AG08396 (cell line): ENCODE measurements at places on chromosomes 12 and 14.

DNA sequence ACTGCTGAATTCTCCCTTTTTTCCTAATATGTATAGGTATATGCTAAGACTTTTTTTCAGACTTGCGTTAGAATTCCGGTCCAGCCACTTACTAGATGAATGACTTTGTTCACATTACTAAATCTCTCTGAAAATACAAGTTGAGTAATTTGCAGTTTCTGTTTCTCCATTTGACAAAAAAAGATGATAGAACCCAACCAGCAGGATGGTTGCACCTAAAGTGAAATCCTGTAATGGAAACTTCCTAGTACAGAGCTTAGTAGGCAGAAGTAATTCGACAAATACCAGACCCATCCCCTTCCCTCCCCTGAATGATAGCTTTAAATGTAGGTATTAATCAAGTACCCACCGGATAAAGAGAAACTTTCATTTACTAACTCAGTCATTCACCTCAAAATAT lies 113.6 kb upstream of the RAP1B start:
- DNase-seq = no peak

- no peak for DNase-seq
Observed at GRCh38 chr14:72920008-72920407, 6.3 kb upstream of the DCAF4 start.

DNA sequence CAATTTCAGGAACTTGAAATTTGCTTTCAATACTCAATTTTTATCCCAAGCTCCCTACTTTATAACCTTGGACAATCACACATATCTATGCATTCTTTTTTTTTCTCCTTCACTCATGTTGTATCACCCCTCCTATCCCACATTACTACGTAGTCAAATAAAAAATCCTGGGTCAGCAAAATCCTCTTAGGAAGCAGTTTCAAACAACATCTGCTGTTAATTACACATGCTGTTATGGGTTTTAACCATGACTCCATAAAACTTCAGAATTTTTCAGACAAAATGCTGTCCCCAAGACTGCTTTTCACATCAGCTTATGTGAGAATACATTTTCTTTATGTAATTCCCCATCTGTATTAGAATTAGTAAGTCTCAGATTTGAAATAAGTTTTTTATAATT lies 61.7 kb downstream of the LRFN5 start:
- no peak for DNase-seq

- DNase-seq = peak; percentile 8
Observed at GRCh38 chr14:105091054-105091516, 25.9 kb upstream of the GPR132 start.

DNA sequence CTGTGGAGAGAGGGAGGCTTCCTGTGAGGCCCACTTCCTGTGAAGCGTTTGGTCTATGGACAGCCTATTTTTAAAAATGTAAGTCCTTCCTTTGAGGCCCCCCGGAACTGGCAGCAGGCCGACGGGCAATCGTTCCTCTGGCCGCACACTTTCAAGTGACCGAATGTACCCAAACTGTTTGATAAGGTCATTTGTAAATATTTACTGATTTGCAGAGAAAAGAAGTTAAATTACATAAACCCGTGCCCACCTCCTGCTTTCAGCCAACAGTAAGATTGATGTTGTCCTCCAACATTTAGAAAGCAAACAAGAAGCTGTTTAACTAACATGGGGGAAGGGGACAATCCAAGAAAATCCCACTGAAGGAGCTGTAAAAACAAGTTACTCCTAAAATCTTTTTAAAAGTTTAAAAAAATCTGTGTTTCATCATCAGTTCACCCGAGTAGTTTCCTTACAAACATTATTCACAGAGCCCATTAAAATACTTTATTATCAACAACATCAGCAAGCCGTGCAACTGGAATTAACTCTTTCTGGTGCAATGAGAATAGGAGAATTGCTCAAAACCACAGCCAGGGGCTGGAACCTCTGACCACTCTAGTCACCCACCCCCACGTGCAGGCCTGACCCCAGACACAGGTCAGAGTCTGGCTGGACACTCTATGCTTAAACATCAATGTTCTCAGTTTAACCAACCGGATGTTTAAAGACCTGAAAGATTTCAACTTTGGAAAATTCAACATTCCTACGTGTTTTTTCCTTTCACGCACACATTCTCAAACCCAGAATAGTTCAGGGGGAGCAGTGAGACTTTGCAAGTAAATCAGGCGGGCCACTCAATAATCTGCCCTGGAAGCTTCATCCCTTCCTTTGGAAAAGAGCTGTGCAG lies 65.3 kb downstream of the FOXN3 start:
- no peak for DNase-seq

DNA sequence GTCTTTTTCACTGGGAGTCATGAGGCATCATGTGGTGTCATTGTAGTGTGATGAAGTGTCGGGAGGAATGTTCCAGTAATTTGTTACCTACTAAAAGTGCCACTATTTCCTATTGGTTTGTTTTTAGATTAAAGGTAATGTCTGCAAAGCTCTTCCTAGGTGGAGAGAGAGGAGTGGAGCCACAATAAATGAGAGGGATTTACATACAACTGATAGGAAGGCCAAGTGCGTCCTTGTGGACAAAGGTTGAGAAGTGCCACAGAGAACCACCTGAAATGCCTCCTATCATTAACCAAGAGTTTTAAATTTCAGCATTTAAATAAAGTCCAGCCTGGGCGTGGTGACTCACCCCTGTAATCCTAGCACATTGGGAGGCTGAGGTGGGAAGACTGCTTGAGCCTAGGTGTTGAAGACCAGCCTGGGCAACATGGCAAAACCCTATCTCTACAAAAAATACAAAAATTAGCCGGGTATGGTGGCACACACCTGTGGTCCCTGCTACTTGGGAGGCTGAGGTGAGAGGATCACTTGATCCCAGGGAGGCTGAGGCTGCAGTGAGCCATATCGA lies 2.5 kb upstream of the SNX6 start:
- DNase-seq = no peak

GRCh38 chr12:121099779-121100178 lies 32.9 kb upstream of the P2RX7 start:
- no peak for DNase-seq

GRCh38 chr12:99135376-99135775 lies 490.3 kb downstream of the APAF1 start:
- DNase-seq = no peak

GRCh38 chr14:50792051-50792477 lies 38.9 kb downstream of the NIN start:
- no peak for DNase-seq

GRCh38 chr12:112140728-112141127 lies 15.4 kb downstream of the TRAFD1 start:
- no peak for DNase-seq

- no peak for DNase-seq
Observed at GRCh38 chr14:51735851-51736250, 84.1 kb downstream of the FRMD6 start.

DNA sequence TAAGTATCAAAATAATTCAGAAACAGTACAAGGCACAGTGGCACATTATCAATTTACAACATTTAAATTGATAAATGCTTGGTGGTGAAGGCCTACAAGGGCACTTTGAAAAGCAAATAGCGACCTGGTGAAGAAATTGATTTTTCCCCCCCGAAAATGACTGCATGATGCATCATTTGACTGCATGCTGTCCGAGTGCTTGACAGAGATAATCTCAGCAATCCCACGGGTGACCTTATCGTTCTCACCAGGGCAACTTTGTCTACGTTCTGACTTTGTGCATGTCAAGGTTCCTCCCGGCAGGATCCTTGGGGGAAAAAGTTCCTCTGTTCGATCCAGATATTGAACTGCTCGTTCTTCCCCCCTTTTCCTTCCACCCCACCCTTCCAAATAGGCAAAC lies 384.8 kb downstream of the EGLN3 start:
- no peak for DNase-seq

DNA sequence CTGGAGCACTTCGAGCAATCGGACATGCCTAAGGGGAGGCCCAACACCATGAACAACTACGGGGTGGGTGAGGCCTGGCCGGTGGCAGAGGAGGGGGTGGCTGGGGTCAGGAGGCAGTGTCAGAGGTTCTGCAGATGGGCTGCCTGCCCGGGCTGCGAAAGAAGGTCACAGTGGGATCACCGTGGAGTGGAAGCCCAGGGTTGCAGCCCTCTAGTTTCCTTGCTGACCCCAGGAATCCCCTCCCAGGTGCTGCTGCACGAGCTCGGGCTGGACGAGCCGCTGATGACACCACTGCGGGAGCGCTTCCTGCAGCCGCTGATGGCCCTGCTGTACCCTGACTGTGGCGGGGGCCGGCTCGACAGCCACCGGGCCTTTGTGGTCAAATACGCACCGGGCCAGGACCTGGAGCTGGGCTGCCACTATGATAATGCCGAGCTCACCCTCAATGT lies 1.9 kb upstream of the ARL6IP4 start:
- DNase-seq = no peak

DNA sequence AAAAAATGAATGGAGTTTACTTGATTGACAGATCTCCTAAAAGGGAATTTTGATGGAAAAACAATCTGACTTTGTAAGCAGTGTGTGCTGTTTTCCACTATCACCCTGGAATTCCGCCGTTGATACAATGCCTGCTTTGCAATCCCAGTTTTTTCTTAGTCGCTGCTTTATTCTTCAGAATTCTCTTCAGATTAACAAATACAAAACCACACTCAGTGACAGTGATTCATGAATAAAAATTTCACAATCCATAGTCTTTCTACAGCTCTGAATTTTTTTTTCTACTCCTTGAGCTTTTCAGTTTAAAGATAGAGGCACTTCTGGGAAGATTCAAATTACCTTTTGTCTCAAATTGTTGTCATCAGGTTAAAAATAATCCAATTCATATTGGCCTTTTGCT lies 44.6 kb upstream of the KITLG start:
- DNase-seq = no peak

- DNase-seq = no peak
Observed at GRCh38 chr12:52686063-52686462, 5.9 kb upstream of the KRT1 start.

- DNase-seq = no peak
Observed at GRCh38 chr12:10241290-10241689, 28.6 kb downstream of the GABARAPL1 start.

GRCh38 chr12:129727100-129727499 lies 176.7 kb downstream of the TMEM132D start:
- DNase-seq = no peak

GRCh38 chr14:21275261-21275858 lies 4.5 kb upstream of the RPGRIP1 start:
- DNase-seq = no peak

- no peak for DNase-seq
Observed at GRCh38 chr12:93738199-93739058, 61.3 kb downstream of the CRADD start.

- no peak for DNase-seq
Observed at GRCh38 chr14:101103321-101103901, 199.9 kb upstream of the RTL1 start.

GRCh38 chr14:62015945-62016344 lies 253.7 kb downstream of the SNAPC1 start:
- no peak for DNase-seq

DNA sequence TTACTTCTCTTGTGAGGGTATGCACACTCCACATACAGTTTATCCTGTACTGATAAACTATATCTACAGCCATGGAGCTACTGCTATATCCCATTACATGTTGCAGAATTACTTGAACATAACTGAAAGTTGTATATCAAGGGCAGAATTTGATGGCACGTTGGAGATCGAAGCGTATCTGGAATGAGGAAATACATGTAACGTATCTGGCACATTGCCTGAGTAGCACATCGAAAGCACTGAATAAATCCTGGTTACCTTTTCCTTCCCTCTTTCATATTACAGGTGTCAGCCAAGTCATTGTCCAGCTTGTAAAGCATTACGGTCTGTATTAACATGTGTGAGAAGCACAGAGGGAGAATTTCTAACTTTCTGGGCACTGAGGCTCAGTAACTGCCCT lies 42.1 kb upstream of the LIN7A start:
- DNase-seq = no peak

DNA sequence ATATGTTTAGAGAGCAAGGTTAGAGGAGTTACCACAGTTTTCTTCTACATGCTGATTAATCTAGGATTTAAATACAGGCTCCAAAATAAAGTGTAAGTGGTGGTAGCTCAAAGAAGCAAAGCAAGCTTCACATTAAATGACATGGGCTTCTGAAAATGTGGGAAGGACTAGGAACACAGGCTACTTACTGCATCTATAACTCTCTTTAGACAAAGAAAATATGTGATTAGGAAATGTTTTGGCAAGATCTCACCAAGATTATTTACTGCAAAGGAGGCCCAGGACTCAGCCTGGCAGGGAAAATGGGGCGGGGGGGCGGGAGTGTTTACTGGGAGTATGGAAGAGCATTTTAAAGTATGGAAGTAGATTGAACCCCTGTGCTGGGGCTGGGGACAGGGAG lies 39.4 kb downstream of the ETV6 start:
- no peak for DNase-seq

DNA sequence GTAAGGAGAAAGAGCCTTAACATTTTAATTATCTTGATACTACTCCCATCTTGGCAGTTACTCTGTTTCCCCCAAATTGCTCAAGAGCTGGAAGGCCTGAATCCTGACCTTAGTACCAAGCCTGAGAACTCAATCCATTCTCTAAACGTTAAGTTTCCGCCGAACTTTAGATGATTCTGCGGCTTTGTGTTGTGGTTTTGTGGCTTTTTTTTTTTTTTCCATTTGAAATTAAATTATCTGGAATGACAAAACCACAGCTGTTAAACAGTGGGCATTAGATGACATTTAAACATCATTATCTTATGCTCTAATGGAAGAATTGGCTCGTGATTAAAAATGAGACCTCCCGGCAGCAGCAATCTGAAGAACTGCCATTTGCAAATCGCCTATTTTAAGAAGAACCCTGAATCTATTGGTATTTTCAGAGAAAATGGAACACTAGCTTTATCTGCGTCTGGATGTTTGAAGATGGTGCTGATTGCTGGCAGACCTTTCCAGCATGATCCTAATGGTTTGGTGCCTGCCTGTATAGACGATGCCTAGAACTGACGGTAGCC lies 38.4 kb downstream of the TMEM132C start:
- no peak for DNase-seq

DNA sequence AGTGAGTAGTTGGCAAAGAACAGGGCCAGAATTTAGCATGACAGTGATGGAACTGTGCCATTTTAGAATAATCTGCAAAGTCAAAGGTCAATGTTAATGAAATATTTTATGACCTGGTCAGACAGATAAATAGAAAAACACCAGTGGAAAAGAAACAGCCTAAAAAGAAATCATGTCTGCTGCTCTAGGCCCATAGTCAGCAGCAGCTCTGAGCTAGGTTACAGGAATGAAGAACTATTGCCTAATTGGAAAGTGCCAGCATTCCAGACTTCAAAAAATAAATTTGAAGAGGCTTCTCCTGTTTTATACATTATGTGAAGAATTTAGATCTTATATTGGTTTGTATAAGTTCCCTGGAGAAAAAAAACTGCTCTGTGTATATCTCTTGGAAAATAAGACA lies 9.8 kb downstream of the NPC2 start:
- DNase-seq = no peak

DNA sequence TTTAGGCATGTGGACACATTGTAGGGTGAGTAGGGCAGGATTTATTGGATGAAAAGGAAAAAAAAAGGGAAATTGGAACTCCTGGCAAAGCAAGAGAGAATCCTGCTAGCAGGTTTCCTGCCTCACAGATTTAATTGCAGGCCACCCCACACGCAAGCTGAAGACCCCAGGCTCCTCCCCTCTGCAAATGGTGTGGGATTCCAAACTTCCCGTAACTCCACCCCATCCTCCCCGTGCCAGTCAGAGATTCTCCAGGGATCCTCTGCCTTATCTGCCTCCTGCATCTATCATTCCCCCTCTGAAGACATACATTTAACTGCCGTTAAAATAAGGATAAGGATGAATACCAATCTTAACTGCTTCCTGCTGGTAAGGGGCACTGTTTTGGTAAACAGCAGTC lies 249.8 kb upstream of the GARIN2 start:
- no peak for DNase-seq

- peak; percentile 60 for DNase-seq
Observed at GRCh38 chr12:48924617-48925303, 532 bp downstream of the FKBP11 start.
